Central memory CD8-positive, alpha-beta T cell (primary cell): ENCODE measurements at places on chromosomes 5 and 9.

DNA sequence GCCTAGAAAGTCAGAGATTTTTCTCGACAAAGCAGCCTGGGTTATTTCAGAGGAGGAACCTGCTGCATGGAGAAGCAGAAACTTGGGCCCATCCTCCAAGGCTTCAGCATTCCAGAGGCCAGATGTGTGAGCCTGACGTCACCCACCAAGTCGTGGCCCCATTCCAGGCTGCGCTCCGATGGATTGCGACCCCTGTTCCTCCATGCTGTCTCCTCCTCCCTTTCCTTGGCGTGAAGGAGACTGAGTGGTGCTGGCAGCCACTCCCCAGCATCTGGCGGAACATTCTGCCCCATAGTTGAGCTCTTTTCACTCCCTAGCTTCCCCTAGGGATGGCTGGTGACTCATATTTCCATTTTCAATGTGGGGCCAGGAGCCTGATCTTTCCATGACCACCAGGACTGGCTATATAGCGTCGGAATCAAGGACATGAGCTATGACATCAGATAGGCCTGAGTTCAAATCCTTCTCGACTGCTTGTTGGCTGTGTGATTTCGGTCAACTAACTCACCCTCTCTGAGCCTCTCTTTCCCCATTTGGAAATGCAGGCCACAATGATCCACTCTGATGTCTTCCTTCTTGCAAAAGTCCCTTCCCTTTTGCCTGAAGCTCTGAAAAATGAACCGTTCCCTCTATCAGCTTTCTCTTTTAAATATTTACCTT is 24.5 kb upstream of the DUSP1 start:
- DNase-seq = no peak
- no peak overlapping the region for H3K27ac ChIP-seq
- H3K36me3 ChIP-seq = no peaks in the 10 kb centered on the region
- H3K4me3 ChIP-seq = no peak overlapping the region
- H3K4me1 ChIP-seq = peaks cover 18% of the 10 kb centered on the region

- H3K27ac ChIP-seq = peak overlapping the region; percentile 98
- peak overlapping the region; percentile 86 for H3K4me3 ChIP-seq
Observed at GRCh38 chr9:93133681-93134014, 403 bp downstream of the NINJ1 start.

GRCh38 chr5:164742025-164742424 is 1236.6 kb downstream of the MAT2B start:
- DNase-seq = no peak
- H3K36me3 ChIP-seq = no peaks in the 10 kb centered on the region
- H3K27me3 ChIP-seq = no peaks in the 10 kb centered on the region

GRCh38 chr9:33813712-33814641 is 3.0 kb upstream of the UBE2R2 start:
- DNase-seq = no peak
- peaks cover 31% of the 10 kb centered on the region for H3K4me1 ChIP-seq
- H3K27me3 ChIP-seq = no peaks in the 10 kb centered on the region
- peak overlapping the region; percentile 96 for H3K27ac ChIP-seq
- no peak overlapping the region for H3K4me3 ChIP-seq

GRCh38 chr9:93813221-93814076 is 141.7 kb downstream of the BARX1 start:
- H3K36me3 ChIP-seq = no peaks in the 10 kb centered on the region
- no peaks in the 10 kb centered on the region for H3K4me1 ChIP-seq
- no peak overlapping the region for H3K27ac ChIP-seq
- H3K4me3 ChIP-seq = no peak overlapping the region
